ENCODE measurements at places on chromosomes 2 and 18.

- no peak for DNase-seq
These were observed 119.7 kb upstream of the KLF7 start for GRCh38 chr2:207285473-207285815.

GRCh38 chr18:41992066-41992465, 37.0 kb downstream of the PIK3C3 start:
- no peak for DNase-seq

- no peak for DNase-seq
These were observed 38.5 kb downstream of the SMARCAL1 start for GRCh38 chr2:216450784-216451183.

- peak; percentile 66 for DNase-seq
These were observed 34.9 kb downstream of the C18orf54 start for GRCh38 chr18:54392543-54393023.

GRCh38 chr2:230124235-230124634, 55.5 kb upstream of the SLC16A14 start:
- DNase-seq = no peak

GRCh38 chr2:25561136-25561850, 112.1 kb downstream of the DTNB start:
- DNase-seq = no peak

DNA sequence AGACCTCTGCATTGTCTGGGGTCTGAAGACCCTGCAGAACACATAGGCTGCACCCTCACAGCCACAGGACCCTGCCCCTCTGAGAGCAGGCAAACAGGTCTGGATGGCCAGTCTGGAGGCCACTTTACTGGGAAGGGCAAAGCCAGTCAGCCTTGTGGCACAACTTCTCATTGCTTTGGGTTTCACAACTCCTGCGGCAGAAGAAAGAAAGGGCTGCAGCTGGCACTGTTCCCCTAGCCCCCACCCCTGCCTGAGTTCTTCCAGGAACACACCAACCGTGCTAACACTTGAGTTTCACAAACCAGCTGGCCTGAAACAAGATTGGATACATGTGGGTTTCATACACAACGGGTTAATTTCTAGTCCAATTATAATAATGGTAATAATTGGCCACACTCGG, 276.5 kb upstream of the MGAT5 start:
- no peak for DNase-seq

DNA sequence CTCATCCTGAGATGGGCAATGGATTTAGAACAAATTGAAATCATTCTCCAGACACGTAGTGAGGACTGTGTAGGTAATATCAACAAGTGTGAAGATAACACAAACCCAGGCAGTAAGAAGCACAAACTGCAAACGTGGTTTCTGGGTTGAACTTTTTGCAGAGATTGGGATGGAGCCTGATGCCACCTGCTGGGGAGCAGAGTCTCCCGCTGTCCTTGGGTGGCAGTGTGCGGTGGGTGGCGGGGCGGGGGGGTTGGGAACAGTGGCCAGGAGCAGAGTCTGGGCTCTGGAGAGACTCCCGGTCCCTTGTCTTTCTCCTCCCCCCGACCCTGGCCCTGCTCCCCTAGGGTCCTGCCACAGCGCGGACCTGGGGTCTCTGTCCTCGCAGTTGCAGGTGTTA, 19.5 kb downstream of the TRAF3IP1 start:
- no peak for DNase-seq

DNA sequence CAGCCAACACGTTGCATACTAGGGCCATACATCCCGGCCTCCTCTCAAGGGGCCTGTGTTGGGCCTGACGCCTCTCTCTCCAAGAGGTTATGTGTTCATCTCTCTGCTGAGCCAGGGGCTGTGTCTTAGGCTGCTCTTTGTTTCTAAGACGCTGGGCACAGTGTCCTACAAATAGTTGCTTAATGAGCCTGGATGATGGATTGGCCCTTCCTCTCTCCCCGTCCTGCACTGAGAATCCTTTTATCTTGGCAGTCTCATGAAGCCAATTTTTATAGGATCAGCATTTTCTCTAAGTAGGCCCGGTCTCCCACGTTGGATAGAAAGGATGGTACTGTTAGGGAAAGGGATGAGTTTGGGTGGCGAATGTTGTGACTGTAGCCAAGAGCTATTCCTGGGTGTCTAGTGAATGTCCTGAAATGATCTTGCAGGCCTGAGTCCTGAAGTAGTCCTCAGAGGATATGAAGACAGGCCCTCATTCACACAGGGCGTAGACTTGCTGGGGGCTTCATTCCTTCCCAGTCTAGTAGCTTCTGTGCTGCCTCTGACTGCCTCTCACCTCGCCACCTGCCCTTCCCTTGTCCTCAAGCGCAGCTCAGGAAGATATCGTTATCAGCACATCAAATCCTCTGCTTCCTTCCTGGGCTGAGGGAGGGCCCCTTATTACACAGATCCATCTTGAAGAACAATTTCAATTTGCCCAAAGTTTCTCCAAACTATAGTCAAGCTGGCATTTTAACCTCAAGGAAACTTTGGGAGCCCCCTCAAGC, 8.8 kb downstream of the LBH start:
- peak; percentile 27 for DNase-seq

DNA sequence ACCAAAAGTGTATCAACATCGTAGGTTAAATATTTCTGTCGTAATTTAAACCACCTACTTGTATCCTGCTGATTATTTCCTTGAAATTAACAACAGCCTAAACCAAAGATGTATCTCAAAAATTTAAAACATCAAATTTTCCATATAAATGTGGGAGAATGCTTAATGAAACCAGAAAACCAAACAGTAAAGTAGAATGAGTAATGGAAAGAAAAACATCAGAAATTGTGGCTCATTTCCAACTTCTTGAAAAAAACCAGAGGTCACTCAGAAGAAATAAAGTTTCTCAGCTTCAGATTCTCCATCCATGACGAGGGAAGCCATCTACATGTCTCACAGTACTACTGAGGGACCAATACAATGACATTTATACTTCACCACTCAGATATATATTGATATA, 296.5 kb downstream of the NOL4 start:
- DNase-seq = no peak

DNA sequence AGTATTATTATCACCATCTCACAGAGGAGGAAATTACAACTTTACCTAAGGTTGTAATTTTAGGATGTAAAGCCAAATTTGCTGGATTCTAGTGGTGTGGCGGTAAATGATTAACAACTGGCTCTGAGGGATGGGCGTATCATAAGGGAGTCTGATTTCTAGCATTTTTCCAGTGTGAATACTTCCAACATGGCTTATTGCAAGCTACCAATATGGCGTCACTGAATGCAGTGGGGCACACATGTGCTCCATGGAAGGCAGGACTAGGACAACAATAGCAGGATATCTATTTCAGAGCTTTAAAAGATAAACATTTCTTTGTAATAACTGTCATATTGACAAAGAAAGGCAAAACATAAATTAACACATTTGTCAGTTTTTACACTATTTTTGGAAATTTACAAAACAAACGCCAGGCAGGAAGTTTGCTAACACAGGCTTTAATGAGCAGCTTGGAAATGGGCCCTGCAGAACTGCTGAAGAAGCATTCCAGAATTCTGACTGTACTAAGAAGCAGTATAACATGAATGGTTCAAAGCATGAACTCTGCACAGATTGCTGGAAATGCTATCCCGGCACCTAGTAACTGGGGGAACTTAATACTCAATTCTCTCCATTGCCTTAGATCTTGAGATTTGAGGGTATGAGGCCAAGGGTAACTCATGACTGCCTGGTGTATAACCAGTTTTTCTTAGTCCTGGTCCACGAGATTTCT, 439.3 kb upstream of the MAP2 start:
- DNase-seq = no peak

DNA sequence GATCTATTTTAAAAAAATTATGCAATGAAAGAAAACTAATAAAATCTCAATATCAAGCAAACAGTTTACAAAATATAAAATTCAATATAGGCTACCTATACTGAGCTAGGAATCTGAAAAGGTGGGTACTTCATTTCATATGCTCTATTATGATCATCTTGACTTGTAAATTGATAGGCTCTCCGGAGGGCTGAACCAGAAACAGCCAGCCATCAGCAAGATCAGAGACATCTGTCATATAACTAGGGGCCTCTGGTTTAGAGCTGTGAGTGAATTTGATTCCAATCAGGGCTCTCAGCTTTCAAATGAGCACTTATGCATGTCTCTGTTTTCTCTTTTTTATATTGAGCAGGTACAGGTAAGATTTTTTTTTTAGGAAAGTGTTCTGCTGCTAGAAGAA, 114.2 kb downstream of the SPHKAP start:
- DNase-seq = no peak

DNA sequence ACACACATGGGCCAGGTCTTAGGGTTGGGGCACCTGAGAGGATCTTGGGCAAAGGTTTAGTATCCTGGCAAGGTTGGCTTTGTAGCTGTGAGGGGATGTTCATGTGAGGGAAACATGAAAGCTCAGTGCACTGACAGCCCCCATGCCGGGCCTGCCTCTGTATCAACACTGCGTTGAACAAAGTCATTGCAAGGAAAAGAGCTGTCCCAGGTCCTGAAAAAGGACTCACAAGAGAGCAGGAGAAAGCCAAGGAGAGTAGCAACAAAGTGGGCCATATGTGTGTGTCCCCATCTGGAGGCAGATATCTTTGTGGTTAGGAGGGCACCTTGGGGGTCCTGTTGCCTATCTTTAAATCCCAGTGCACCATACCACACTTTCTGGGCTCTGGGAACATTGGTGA, 237.8 kb upstream of the THSD7B start:
- no peak for DNase-seq

DNA sequence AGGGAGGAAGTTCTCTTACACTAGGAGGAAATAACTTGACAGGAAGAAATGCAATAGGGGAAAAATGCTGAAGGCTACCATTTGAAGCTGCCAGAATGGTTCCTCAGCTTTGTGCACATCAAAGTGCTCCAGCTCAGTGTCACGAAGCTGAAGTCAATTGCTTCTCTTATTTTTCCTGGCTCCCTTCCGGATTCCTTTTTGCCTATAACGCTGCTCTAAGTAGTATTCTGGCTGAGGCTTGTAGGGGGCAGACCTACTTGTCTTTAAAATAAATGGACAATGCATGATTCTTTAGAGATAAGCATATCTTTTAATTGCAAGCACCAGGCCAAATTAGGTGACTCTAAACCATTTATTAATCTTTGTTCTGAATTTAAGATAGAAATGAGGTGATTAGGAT, 60.3 kb upstream of the SCN1A start:
- no peak for DNase-seq

DNA sequence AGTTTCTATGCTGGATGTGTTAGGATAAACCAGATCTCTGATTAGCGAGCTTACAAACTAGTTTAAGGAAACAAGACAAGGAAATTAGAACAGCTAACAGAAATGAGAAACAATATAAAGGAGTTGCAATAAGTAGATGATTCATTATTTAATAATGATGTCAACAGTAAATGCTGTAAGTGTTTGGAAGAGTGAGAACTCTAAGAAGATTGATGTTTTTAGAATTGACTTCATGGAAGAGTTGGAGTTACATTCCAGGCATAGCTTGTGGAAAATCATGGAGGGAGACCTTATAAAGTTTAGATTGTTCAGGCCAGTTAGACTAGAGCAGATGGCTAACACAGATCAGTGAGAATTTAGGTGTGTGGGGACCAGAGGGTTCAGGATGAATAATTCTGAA, 32.6 kb downstream of the PPP1R1C start:
- no peak for DNase-seq

DNA sequence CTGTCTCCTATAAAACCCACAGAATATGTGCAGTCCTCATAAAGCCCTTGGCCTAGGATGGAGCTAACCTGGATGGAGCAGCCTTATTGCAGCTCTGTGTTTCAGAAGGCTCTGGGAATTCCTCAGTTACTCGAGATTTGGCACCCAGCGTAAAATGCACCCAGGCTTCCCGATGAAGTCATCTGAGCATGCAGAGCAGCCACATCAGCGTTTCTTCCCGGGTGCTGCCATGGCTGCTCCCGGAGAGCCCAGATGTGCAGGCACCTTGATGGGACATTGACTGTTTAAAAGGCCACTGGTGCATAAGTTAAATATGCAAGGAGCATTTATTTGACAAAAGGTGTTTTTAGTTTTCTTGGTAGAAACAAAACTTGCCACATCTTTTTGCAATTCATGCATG, 115.2 kb downstream of the MBP start:
- no peak for DNase-seq

DNA sequence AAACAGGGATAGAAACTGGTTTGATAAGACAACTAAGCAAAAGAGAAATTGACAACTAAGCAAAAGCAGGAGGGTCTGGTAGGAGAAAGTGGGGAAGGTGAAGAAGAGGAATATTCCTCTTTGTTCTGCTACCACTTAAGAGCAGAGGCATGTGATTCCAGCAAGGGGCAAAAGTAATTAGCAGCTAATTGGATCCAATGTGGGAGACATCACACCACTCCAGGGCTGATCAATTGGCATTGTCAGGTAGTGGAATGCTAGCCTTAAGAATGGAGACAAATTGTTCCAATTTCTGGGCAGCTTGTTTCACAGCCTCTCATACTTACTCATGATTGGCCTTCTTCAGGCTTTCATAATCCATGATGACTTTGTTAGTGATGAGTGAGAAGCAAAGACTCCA, 547.1 kb upstream of the GCFC2 start:
- no peak for DNase-seq

- no peak for DNase-seq
These were observed 84.4 kb upstream of the TWIST2 start for GRCh38 chr2:238763471-238763995.

- no peak for DNase-seq
These were observed 515.0 kb upstream of the DDX18 start for GRCh38 chr2:117299451-117299850.

Measured in hematopoietic multipotent progenitor cell treated with erythropoietin and hydrocortisone succinate and interleukin-3 and kit ligand, for 17 days (in vitro differentiated cells).